SJCRH30 (cell line): ENCODE measurements at places on chromosomes 13 and 19. TPM values are rescaled to one million over a fixed set of nuclear protein-coding genes. Genes with fewer than 3 reads are reported as not detected.

DNA sequence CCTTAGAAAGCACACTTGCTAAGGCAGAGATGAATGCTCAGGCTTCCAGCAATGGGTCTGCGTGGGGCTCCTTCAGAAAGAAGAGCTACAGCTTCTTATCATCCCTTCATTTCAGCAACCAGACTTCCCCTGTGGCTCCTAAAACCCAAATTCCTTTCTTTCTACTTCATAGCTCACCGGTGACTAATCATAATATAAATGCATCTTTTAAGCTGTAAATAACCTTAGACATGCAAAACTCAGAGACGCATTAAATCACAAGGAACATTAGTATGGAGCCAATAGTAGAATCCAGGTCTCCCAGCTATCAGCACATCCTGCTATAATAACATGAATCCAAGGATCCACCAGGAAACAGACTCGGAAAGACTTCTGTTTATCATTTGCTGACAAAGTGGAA lies 375.6 kb downstream of the COG6 start:
- DNase-seq = no peak

- no peak for DNase-seq
These were observed 104.8 kb upstream of the MIR17HG start for GRCh38 chr13:91242652-91243051.

DNA sequence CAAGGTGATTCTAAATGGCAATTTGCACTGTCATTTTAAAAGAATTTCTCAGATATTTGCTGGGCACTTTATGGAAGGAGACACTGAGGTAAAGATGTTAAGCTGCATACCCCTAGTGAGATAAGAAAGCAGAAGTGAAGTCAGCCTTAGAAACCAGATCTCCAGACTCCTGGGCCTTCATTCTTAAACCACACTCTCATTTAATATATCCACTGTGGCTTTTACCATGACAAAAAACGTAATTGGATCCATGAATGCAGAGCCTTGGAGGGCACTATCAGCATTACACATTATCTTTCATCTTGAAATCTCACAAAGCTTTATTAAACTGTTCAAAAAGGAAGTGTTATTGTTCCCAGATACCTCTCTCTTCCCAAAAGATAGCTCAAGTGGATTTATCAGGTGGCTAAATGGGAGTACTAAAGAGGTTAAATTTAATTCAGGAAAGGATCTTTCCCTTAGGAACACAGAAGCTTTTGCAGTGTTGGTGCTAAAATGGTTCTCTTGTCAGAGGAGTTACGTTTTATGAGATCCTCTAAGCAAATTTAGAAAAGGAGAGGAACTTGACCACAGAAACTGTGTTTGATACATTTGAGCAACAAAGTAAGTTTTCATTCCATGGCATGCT lies 1060.4 kb downstream of the EFNB2 start:
- DNase-seq = peak; percentile 41

GRCh38 chr13:94829185-94829836 lies 117.0 kb upstream of the SOX21 start:
- DNase-seq = no peak

DNA sequence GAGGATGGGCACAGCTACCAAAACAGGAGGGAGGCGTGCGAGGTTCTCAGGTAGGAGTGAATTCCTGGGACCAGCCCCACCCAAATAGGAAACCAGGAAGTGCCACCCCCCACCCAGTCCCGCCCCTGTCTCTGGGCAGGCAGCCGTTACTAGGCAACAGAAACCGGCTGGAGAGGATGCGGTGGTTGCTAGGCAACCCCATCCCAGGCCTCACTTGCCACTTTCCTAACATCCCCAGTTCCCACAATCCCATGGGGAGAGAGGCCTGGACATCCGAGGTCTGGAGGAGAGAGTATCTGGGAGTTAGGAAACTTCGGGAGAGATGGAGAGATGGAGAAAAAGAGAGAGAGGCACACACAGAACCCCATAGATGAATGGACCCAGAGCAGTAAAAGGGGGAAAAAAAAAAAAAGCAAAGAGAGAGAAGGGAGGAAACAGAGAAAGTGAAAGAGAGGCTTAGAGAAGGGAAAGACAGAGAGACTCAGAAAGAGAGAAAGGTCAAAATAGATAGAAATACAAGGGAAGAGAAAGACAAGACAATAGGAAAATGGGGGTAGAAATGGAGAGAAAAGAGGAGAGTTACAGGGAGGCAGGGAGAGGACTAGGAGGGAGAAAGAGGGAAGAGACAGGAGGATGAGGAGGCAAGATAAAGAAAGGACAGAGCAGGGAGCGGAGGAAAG lies 3.8 kb downstream of the GRIK5 start:
- DNase-seq = peak; percentile 52

GRCh38 chr13:32581177-32581786 lies 5.0 kb upstream of the PDS5B start:
- peak; percentile 56 for DNase-seq

GRCh38 chr19:8224394-8225145 lies 15.4 kb downstream of the CERS4 start:
- DNase-seq = no peak

DNA sequence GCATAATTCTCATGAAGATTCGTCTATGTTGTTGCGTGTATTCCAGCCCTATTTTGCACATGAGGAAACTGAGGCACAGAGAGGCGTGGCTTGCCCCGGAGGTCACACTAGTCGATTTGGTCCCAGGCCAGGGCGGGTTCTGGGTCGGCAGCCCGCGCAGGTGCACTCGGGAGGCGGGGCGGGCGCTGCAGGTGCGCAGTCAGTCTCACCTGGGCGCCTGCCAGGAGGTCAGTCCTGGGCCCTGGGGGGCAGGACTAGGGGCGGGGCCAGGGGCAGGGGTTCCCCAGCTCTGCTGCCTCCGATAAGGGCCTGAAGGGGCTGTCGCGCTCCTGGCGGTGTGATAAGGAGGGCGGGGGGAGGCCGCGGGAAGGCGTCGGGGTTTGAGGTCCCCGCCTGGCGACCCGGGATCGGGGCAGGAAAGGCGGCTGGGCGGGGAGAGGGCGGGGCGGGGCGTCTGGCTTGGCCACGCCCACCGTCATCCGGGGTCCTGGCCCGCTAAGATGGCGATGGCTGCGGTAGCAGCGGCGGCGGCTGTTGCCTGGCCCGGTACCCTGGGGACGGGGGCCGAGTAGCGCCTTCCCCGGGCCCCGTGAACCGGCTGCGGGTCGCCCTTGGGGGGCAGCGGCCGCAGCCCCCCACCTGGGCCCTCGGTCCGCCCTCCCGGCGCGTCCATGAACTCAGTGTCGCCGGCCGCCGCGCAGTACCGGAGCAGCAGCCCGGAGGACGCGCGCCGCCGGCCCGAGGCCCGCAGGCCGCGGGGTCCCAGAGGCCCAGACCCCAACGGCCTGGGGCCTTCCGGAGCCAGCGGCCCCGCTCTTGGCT lies at the start of gene ATG4D:
TSS of gene ATG4D (plus strand) at position 485 of the 822 bp plus-strand sequence. CDS start at position 672, 187 bp downstream.
- peak; percentile 74 for DNase-seq

GRCh38 chr19:45613926-45614725 lies 12.1 kb upstream of the GPR4 start:
- no peak for DNase-seq

ADGRE3 gene
- total RNA-seq = not detected in 2 replicates

CLEC4M gene
- total RNA-seq = not detected in 2 replicates

ZFP82 gene
- 16.8 and 17.0 TPM in 2 replicates for total RNA-seq

LGALS14 gene
- not detected in 2 replicates for total RNA-seq

LRP3 gene
- 32.0 and 33.4 TPM in 2 replicates for total RNA-seq

MBD3L5 gene
- not detected in 2 replicates for total RNA-seq

UBAC2 gene
- 51.3 and 55.6 TPM in 2 replicates for total RNA-seq

PSG1 gene
- total RNA-seq = not detected in 2 replicates

PTGER1 gene
- 1.2 and 1.7 TPM in 2 replicates for total RNA-seq
